Glomerular endothelial cell (primary cell): ENCODE measurements at places on chromosomes 3 and 15. TPM values are rescaled to one million over a fixed set of nuclear protein-coding genes. Genes with fewer than 3 reads are reported as not detected.

DNA sequence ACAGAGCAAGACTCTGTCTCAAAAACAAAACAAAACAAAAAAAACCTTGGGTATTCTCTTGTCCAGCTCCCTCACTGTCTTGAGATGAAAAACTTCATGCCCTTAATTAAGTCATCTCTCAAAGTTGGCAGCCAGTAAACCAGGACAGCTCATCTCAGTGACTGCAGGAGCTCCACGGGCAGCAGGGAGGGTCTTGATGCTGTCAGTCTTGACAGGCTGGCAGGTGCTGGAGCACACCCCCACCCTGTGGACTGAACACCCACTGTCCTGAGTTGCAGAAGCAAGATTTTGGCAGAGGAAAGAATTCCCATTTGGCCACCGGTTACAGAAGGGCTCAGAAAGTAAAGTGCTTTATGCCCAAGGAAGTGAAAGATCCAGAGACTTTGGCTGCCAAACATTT is 8.0 kb downstream of the DNAJA4 start:
- DNase-seq = no peak

DNA sequence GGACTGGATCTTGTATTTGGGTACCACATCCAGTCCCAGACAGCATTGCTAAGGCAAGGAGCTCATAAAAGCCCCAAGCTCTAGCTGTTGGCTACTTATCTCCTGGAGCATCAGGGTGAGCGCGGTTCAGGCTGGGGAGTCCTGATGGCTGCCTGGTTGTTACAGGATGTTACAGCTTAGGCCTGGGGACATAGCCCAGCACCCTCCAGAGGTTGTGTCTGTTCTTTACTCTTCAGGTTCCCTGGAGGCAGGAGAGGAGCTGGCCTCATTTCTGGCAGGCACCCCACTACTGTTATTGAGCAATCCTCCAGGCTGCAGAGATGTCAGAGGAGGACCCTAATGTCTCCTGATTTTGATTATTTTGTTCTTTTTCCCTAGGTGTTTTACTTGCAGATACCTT is 26.6 kb downstream of the APBA2 start:
- no peak for DNase-seq

DNA sequence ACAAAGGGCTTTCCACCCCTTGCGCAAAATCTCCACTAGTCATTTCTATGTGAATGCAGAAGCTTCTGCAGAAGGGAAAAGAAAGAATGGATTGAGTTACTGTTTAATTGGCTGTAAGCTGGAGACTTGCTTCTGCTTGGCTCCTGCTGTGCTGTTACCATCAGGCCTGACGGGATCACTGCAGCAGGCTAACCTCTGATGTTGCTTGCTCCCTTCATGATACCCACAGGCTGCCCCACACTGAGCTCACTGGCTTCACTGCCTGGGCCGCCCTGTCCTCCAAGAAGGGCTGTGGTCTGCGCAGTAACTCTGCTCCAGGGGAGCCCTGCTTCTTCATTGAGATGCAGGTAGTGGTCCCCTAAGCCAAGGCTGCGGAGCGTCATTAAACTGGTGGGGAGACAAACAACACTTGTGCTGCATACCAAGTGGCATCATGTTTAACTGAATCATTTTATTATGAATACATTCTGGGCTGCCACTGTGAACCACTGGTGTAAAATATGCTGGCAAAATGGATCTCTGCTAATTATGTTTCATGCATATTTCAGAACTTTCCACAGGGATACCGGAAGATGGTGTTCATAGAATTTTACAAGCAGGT is 78.6 kb downstream of the WDR49 start:
- DNase-seq = no peak

DNA sequence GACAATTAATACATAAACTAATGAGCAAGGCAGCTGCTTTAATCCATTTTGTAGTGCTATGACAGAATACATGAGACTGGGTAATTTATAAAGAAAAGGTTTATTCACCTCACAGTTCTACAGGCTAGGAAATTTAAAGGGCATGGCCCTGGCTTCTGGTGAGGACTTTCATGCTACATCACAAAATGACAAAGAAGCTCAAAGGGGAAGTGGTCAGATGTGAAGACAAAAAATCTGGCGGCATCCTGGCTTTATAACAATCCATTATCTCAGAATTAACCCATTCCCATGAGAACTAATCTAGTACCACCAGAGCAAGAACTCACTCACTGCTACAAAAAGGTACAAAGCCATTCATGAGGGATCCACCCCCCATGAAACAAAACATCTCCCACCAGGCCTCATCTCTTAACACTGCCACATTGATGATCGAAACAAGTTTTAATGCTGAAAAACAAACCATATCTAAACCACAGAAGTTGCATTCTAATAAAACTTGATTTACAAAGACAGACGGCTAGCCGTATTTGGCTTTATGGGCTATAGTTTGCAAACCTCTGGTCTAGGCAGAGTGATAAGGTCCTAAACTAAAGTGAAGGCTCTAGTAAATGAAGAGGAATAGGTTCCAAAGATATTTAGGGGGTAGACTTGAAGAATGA is 44.2 kb downstream of the GSK3B start:
- no peak for DNase-seq

DNA sequence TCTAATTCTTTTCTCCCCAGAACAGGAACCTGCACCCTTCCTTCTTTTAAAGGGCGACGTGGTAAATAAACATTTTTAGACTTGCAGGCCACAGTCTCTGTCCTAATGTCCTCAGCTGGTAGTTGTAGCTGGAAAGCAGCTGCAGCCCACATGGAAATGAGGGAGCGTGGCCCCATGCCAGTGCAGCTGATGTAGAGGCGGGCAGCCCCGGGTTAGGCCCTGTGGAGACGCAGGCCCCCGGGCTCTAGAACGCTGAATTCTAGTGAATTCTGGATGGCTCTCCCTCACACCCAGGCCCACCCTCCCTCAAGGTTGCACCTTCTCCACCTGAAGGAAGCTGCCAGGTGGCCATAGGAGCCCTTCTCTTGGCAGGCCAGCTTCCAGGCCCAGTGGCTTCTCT is 52.3 kb downstream of the PGPEP1L start:
- DNase-seq = no peak

Gene WNT7A
- 0.24 TPM in 1 of 2 replicates, not detected in the other for total RNA-seq

DNA sequence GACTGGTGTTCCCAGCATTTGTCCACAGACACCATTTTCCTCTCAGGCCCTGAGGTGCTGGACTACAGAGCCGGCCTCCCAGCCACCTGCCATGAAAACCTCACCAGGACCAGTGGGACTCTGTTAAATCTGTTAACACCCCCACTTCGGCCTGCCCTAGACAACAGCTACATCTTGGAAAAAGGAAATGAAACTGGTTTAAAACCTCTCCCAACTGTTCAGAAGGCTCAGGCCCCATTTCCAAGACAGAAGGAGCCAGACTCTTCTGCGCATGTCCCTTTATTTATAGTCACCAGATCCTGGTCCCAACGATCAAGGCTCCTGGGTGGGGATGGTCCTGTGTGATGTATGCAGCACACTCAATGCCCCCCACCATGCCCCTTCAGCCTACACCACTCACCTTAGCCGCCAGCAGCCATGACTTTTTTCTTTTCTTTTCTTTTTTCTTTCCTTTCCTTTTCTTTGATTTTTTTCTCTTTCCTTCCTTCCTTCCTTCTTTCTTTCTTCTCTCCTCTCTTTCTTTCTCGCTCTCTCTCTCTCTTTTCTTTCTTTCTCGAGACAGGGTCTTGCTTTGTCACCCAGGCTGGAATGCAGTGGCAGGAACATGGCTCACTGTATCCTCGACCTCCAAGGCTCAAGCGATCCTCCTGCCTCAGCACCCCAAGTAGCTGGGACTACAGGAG is 25.5 kb upstream of the FLNB start:
- DNase-seq = no peak

DNA sequence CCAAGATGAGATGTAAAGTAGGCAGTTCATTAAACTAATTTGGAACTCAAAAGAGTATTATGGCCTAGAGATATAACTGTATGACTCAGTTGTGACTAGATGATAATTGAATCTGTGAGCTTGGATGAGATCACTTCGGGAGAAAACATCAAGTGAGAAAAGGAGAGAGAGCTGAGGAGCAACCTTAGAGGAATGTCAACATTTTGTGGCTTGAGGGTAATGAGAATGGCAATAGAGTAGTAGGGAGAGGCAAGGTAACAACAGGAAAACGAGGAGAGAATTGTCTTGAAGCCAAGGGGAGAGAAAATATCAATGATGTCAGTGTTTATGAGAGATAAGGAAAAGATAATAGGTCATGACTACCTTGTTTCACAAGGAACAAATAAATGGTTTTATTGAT is 580.2 kb downstream of the NLGN1 start:
- no peak for DNase-seq

GRCh38 chr3:129607391-129608068 is 1.1 kb upstream of the PLXND1 start:
- no peak for DNase-seq

GRCh38 chr15:64667736-64668161 is 107.6 kb downstream of the RBPMS2 start:
- DNase-seq = no peak

DNA sequence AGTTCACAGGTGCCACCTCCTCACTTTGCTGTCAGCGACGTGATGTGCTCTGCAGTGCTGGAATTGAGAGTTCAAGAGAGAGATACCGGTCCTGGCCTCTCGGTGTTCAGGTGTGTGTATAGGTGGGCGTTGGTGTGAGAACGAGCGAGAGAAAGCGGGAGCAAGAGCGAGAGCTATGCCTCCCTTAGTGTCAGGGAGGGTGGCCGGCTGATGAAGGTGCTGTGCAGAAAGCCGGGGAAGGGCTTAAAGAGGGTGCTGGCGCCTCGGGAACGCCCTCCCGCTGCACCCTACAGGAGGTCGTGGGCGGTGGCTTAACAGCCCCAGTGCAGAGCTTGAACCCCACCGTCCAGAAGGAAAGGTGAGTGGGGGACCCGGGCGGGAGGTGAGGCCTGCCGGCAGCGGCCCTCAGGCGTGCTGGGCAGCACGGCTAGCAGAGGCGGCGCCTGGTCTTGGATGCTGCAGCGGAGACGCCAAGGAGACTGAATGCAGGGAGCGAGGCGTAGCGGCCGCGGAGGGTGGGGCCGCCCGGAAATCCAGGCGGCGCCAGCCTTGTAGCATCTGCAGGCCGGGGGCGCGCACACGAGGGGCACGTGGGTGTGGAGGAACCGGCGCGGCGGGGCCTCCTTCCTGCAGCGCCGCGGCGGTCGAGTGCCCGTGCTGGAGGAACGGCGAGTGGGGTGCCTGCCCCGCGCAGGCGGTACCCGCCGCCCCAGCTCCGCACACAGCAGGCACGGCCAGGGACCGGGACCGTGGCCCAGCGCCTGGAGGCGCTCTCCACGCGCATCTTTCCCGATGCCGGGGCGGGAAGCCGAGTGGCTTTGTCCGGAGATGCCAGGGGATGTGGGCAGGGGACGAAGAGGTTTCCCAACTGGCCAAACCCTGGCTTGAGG is 246.8 kb upstream of the TOPAZ1 start:
- DNase-seq = no peak

GRCh38 chr3:192887047-192887446 is 30.6 kb downstream of the MB21D2 start:
- DNase-seq = no peak

DNA sequence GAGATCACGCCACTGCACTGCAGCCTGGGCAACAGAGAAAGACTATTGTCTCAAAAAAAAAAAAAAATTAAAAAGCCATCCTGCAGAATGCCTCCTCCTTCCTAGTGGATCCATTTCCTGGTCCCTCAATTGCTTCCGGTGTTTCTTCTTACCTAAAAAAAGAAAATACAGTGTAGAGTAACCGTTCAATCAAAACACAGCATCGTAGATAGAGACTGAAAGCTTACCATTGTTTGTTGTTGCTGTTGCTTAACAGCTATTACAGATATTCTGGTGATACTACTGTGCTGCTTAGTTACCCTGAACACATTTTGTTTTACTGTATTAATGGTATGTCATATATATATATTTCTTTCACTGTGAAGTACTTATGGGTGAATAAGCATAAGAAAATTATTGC is 105.5 kb upstream of the LRRFIP2 start:
- DNase-seq = peak; percentile 55

Gene GOLGA6A
- total RNA-seq = not detected in 2 replicates

- DNase-seq = no peak
These were observed 448.2 kb downstream of the EDEM1 start for GRCh38 chr3:5635746-5636145.

Gene ATG7
- total RNA-seq = 51.7 and 53.6 TPM in 2 replicates

DNA sequence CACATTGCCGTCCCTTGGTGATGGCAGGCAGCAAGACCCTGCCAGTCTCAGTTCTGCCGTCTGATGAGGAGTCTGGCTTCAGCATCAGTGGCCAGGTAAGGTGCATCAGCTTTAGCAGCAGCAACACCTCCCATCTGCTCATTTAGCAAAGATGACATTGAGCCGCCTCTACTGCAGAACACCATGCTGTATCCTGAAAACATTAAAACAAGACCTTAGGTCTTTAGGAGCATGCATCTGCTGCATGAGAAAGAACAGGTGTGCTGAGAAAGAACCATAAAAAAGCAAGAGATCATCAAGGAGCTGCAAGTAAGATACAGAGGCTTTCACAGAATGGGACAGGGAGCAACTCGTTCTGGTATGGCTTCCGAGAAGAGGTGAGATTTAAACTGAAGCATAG is 87.5 kb downstream of the SCN11A start:
- no peak for DNase-seq

- no peak for DNase-seq
These were observed 83.3 kb downstream of the ADCY5 start for GRCh38 chr3:123365450-123366143.

GRCh38 chr15:48361685-48362084 is 30.5 kb downstream of the DUT start:
- DNase-seq = no peak

Gene CPA3
- 4.4 TPM in 1 of 2 replicates, not detected in the other for total RNA-seq

Gene IL17RC
- total RNA-seq = 22.1 and 26.1 TPM in 2 replicates

DNA sequence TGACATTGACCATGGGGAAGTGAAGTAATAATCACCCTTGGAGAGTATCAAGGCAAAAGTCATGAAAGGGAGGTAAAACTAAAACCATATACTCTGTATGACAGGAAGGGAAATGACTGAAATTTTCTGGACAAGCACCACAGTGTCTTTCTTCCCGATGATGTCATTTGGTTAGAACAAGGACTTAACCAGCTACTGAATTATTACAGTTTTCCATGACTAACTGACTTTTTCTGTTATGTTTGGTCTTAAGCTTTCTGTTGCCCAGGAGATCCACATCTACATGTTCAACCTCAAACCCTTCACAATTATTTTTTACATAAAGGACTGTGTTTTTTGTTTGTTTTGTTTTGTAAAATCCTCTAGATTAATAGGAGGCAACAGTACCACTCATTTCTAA is 191.9 kb upstream of the IL12A start:
- DNase-seq = peak; percentile 89

GRCh38 chr15:40006003-40006402 is 33.0 kb downstream of the SRP14 start:
- DNase-seq = no peak

GRCh38 chr15:49178497-49178896 is 8.4 kb downstream of the GALK2 start:
- no peak for DNase-seq

- DNase-seq = no peak
These were observed 76.0 kb downstream of the ETFA start for GRCh38 chr15:76235186-76235826.

- no peak for DNase-seq
These were observed 108.1 kb upstream of the GMNC start for GRCh38 chr3:190970560-190970959.
